Esophagus squamous epithelium (tissue), 5 donors: ENCODE measurements at places on chromosomes 1 and 21.

GRCh38 chr1:231931146-231931545, 304.6 kb downstream of the DISC1 start:
- no peak for DNase-seq

GRCh38 chr21:37896788-37897187, 19.5 kb downstream of the KCNJ6 start:
- DNase-seq, result no peak

- no peak for DNase-seq
These were observed 8.8 kb downstream of the RBM34 start for GRCh38 chr1:235152235-235152634.

DNA sequence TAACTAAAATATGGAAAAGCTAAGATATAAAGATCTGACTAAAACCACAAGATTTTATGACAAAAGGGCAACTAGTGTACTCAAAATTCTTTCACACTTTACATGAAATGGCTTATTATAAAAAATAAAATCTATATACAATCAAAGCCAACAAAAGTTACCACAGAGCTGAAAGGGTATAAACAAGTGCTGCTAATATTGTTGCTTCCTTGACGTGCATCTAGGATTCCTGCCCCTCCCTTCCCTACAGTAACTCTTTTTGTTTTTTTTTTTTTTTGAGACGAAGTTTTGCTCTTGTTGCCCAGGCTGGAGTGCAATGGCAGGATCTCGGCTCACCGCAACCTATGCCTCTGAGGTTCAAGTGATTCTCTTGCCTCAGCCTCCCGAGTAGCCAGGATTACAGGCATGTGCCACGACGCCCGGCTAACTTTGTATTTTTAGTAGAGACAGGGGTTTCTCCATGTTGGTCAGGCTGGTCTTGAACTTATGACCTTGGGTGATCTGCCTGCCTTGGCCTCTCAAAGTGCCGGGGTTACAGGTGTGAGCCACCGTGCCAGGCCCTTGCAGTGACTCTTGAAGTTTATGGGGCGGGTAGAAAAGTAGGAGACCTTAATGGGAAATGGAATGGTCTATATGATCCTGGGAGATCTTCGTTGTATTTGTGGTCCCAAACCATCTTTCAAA, 4.5 kb downstream of the SRSF4 start:
- DNase-seq, result no peak

DNA sequence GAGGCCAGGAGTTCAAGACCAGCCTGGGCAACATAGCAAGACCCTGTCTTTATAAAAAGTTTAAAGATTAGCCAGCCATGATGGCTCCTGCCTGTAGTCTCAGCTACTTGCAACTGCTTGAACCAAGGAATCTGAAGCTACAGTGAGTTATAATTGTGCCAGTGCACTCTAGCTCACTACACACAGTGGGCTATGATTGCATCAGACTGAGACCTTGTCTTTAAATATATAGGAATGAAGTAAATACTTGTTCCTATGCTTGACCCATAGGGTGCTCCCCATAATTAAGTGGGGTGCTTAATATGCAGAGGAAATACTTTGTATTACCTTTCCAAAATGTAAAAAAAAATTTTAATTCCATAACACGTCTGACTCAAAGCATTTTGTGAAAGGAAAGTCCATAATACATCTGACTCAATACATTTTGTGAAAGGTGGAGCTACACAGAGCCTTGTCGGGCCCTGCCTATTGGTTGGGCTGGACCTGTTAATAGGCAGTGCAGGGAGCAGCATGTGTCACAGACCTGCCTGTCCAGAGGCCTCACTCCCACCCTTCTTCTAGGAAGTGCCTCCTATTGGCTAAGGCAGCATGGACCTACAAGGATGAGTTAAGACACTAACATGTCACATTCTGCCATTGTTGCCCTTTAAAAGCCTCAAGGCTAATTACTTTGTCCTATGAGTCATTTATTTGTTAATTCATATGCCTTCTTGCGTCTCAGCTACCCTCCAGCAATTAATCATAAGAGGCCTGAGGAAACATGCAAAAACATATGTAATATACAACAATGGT, 33.6 kb downstream of the CD58 start:
- no peak for DNase-seq

DNA sequence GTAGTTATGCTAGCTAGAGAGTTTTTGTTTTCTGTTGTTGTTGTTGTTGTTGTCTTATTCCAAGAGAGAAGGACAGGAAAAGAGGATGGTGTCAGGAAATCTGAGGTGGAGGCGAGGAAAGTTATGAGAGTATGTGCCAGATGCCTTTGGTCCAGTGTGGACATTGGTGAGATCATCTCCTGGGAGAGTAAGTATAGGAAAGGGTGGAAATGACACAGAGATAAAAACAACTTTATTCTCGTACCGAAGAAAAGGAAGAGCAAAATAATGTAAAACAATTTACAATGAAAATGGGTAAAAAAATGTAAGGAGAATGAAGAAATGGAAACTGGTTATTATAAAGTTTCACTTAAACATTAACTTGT, 97.4 kb upstream of the ADGRL2 start:
- DNase-seq, result no peak

DNA sequence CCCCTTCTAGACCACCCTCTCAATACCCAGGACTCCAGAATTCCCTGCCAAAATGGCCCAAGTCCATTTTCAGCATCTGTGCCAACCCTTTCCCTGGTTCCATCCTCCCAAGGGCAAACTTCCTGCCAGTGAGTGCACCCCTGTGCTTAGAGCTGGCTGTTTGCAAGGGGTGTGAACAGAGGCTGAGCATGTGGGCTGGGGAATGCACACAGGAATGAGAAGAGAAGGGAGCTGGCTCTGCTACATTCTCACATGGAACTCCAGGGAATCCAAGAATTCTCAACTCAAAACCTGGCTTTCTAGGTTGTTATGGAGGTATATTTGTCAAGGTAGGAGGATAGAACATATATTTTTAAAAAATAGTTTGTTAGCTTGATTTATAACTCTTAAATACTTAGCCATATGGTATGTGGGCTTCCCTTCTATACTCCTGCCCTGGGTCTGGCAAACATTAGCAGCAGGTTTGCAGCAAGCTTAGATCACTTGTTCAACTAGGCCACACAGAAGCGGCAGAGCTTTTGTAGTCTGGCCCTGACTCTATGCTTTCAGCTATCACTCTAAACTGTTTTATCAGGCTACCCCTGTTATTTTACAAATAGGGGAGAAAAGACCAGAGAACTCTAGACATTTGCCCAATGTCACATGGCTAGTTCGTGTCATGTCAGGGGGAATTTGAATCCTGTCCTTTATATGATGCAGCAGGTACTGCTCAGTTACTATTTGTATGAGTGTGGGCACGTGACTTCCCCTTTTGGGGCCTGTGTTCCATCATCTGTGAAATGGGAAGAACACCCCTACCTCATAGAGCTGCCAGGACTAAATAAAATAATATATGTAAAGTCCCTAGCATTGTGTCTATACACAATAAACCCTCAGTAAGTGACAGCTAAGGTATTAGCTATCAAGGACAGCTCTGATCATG, 8.1 kb upstream of the STMN1 start:
- no peak for DNase-seq

DNA sequence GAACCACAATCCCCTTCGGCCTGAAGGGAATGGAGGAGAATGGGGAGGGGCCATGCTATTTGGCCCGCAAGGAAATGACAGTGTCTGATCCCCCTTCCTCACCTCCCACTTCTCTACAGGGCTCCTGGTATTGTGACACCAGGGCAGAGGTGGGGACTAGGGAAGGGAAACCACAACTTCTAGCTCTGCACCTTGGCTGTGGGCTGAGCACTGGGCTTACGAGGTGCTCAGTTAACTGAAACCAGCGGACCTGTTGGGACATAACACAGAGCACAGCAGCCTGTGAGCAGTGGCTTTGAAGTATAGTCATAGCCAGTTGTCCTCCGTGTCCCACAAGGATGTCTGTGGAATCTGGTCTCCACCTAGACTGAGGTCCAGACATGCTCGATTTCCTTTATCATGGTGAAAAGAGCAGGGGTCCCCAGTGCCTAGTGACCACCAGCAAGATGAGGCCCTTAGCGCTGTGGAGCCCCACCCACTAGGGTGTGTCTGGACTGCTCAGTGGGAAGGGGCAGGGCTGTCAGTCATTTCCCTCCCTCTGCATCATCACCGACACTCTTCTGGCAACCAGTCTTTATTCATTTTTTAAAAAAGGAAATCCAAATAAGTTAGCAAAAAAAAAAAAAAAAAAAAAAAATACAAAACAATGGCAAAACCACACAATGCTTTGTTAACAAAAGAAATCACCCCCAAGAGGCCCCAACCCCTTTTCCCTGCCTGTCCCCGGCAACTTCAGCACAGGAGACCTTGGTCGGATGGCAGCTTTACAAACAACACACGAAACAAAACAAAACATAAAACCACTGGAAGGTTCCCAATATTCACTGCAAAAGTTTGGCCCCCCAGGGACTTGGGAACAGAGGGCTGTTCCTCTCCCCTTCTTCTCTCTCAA, 3.0 kb downstream of the MYOG start:
- no peak for DNase-seq

DNA sequence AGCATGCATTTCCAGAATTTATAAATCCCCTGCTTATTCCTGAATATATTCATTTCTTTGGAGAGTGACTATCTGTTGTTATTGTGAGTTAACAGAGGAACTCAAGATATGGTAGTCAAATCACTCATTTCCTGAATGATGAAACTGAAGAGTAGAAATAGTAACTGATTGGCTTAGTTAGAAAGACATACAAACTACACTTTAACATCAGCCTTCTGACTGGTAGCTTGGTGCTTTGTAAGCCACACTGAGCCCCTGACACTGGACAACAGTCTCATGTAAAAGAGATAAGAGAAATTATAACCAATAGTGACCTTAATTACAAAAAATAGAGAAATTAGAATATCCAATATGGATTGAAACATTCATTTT, 4.8 kb downstream of the GBP7 start:
- no peak for DNase-seq

GRCh38 chr1:19390901-19391595, 78.9 kb downstream of the SLC66A1 start:
- no peak for DNase-seq

GRCh38 chr1:20981915-20982314, 194.8 kb downstream of the EIF4G3 start:
- DNase-seq, result no peak

DNA sequence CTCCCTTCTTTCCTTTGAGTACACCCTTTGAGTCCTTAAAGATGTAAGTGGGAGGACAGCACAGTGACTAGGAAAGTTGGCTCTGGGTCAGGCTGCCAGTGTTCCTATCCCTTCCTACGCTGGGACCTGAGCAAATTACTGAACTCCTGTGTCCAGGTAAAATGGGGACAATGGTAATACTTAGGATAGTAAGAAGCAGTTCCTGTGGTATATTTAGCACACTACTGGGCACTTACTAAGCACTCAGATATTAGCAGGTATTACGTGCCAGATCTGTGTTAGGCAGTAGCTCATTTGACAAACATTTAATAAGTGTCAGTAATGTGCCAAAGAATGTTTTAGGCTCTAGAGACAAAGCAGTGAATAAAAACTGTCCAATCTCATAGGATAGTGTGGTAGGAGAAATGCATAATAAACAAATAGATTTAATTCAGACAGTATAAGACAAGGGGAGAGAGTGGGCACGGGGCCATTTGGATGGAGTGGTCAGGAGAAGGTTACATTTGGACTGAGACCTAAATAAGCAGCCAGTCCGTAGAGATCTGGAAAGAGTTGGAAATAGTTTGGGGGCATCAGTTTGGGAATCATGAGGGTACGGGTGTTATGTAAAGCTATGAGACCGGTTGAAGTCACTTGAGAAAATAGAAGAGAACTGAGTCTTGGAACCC, 26.2 kb upstream of the ZFP69B start:
- no peak for DNase-seq

GRCh38 chr1:21156019-21156418, 20.7 kb downstream of the EIF4G3 start:
- DNase-seq, result no peak

DNA sequence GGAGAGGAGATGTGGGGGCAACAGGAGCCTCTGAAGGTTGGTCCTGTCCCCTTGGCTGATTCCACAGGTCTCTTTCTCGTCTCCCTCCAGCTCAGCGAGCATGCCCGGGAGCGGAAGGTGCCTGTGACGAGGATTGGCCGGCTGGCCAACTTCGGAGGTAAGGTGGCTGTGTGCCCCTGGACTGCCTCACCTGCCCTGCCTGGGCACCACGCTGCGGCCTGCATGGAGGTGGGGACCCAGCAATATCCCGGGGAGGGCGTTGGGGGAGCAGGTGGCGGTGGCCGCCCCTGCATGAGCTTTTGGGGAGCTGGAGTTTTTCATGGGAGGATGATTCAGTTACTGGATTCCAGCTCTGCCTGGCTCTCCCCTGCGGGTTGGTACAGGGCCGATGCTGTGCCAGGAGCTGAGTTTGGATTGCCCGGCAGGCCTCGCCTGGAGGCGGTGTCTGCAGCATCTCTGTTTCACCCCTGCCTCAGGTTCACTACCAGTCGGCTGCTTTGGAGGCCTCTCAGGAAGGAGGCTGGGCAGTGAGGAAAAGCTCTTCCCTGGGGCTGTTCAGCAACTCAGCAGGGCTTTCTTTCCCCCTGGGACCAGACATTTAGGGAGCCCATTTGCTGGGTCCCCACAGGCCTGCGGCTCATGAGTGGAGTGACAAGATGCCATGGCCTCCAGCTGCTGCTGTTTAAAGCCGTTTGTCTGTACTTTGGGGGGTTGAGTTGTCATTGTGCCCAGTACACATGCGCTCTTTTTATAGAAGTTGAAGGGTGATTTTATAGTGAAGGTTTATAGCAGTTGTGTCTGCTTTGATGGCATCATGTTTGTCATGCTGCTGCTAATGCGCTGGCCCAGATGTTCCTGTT, 25.7 kb downstream of the COQ8A start:
- no peak for DNase-seq

DNA sequence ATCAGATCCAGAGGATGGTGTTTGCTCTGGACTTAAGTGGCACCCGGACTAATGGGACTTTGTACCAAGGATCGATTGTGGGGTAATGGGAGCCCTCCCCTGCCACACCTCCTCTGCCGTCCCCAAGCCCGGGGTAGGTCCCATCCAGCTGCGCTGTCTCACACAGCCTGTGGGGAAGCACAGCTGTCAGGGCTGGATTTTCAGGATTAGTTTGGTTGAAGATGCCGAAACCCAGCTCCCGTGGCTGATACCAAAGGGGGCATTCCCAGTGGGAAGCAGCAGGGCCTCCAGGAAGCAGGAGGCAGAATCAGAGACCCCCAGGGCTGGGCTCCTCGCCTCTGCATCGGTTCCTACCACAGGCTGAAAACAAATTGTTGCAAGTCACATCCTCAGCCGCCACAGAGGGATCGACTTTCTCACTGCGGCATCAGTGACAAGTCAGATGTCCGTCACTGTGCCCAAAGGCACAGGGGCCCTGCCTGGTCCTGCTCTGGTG, 59.7 kb downstream of the MATN1 start:
- no peak for DNase-seq

DNA sequence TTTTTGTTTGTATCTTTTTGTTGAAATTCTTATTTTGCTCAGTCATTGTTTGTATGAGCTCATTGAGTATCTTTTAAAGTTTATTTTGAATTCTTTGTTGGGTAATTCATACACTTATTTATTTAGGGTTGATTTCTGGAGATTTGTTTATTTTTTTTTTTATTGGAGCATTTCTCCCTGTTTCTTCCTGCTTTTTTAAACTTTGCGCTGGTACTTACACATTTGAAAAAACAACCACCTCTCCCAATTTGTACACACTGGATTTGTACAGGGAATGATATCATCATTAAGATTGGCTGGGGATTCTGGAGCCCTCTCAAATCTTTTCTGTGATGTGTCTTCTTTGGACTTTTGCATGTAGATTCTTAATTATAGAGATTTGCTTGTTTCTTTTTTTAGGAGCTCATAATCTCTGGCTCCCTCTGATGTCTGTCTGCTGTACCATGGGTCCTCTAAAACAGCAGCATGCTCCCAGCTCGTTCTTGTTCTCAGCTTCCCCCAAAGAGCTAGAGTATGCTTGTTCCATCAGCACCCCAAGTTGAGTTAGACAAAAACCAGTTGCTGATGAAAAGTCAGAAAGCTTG, 310.7 kb downstream of the DUSP10 start:
- no peak for DNase-seq

GRCh38 chr1:1419813-1420653, 1.0 kb downstream of the ANKRD65 start:
- DNase-seq, result no peak
